Effector CD4-positive, alpha-beta T cell (primary cell): ENCODE measurements at places on chromosomes 4 and X.

DNA sequence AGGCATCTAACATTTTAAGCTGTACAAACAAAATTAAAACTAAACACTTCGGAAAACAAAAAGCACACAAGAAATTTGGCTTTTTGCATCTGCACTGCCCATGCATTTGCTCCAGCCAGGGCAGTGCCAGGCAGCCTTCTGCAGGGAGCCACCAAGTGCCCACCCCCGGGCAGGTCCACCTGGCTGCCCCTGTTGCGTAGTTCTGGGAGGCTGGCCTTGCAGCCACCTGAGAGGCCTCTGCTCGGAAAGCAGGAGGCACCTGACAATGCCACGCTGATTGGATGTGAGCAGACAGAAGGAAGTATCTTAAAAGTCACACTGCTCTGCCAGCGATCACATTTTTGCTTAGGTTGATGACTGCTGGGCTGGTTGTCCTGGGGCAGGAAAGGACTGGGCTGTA, 3.5 kb downstream of the TMEM271 start:
- DNase-seq = no peak

DNA sequence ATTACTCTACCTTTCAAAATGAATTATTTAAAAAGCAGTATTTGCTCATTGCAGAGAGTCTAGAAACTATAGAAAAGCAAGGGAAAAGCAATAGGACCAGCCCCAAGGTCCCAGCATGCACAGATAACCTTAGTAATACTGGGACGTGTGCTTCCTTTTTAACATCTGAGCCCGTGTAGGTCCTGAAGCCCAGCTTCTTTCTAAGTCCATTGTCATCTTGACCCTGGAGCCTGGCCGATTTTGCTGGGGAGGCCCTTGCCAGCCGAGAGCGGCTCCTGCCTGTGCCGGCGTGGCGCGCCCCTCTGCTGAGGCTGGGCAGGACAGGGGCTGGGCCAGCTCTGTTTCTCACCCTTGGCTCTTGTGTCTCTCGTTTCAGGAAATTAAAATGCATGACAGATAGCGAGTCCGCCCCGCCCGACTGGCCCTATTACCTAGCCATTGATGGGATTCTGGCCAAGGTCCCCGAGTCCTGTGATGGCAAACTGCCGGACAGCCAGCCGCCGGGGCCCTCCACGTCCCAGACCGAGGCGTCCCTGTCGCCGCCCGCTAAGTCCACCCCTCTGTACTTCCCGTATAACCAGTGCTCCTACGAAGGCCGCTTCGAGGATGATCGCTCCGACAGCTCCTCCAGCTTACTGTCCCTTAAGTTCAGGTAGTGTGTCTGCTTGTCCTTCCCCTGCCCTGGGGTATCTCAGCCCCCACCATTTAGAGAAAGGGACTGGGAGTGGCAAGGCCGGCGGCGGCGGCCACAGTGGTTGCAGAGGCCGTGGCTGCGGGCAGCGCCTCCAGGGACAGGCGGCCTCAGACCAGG, 4.1 kb downstream of the MSANTD1 start:
- no peak for DNase-seq

DNA sequence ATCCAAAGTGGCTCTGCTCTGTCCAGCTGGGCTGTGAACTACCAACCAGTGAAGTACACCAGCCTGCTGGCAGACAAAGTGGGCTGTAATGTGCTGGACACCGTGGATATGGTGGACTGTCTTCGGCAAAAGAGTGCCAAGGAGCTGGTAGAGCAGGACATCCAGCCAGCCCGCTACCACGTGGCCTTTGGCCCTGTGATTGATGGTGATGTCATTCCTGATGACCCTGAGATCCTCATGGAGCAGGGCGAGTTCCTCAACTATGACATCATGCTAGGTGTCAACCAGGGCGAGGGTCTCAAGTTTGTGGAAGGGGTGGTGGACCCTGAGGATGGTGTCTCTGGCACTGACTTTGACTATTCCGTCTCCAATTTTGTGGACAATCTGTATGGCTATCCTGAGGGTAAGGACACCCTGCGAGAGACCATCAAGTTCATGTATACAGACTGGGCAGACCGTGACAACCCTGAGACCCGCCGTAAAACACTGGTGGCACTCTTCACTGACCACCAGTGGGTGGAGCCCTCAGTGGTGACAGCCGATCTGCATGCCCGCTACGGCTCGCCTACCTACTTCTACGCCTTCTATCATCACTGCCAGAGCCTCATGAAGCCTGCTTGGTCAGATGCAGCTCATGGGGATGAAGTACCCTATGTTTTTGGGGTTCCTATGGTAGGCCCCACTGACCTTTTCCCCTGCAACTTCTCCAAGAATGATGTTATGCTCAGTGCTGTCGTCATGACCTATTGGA, 22.6 kb downstream of the NLGN3 start:
- no peak for DNase-seq

- DNase-seq = no peak
Observed at GRCh38 chrX:1679238-1679637, 64.4 kb downstream of the ASMT start.

GRCh38 chrX:51494409-51494808, 2.0 kb downstream of the NUDT11 start:
- no peak for DNase-seq

GRCh38 chr4:52545099-52546069, 113.7 kb downstream of the USP46 start:
- DNase-seq = peak; percentile 30

DNA sequence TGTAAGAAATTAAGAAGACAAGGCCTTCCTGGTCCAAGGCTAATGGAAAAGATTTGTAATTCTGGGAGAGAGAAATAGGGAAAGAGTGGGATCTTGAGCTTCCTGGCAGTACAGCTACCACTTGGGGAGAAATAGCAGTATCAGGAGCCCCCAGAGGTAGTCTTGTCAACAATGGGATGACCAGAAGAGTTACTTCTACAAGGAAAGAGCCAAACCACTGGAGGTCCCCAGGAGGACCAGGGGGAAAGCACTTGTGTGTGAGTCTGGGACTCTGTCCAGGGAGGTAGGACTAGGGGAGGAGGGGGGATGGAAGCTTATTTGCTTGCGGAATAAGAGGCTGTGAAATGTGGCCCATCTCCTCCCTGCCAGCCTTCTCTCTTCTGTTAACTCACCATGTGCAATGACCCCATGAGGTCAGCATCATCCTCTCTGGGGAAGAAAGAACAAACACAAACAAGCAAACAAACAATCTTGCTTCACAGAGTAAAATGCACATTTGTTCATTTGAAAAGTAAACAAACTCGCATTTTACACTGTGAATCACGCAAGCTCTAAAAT, 160.1 kb downstream of the STK32B start:
- no peak for DNase-seq

- DNase-seq = no peak
Observed at GRCh38 chr4:76963131-76963750, 13.7 kb downstream of the SEPTIN11 start.

- no peak for DNase-seq
Observed at GRCh38 chr4:88865046-88865445, 167.4 kb upstream of the NAP1L5 start.

DNA sequence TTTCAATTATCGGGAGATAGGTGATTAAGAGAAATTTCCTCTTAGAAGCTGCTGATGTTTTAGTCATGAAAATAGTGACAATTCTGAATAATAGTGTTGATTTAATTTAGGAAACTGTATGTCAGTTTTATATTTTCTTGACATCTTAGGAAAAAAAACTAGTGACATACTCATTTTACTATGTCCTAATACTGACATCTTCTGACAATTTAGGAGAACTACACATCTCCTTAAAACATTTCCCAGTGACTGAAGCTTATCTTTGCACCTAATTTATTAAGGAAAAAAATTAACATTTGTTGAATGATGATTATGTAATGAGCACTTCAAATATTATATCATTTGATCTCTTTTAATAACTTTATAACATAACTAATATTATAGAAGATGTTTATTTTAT, 42.0 kb upstream of the RBMXL3 start:
- no peak for DNase-seq

DNA sequence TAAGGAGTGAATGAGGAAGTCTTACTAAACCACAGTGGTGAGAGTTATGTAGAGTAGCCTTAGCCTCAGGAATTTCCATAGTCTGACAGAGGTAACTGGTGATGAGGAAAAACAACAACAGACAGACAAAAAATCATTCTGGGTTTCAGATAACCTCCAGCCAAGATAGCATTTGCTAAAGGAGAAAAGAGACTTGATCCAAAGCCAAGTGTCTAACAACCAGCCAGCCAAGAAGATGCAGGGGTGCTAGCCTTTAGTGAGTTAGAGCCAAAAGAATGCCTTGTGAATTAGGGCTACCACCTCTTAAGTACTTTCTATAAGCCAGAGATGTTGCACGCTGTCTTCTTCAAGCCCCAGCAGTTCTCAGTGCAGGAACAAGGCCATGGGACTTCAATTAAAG, 478.0 kb upstream of the CPEB2 start:
- DNase-seq = no peak

- DNase-seq = no peak
Observed at GRCh38 chr4:1053080-1053661, 41.7 kb downstream of the FGFRL1 start.

DNA sequence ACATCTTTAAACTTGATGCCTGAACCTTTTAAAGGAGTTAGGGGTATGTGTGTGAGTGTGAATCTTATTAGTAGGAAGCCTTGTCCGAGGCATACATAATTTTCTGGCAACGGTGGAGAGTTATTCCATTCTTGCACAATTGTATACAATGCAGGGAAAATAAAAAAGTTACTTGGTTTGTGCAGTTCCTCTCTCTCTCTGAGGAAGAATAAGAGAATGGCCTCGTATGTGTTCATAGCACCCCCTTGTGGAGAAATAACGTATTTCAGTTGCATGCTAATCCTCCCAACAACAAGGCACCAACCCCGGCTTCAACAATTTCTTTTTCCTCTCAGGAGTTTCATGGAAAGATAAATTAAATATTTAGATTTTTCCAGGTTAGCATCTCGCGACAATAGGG, 33.7 kb upstream of the FGF13 start:
- peak; percentile 7 for DNase-seq

- DNase-seq = no peak
Observed at GRCh38 chr4:185713731-185714130, 98.3 kb downstream of the SORBS2 start.

- DNase-seq = no peak
Observed at GRCh38 chrX:9955506-9955905, 11.7 kb upstream of the CLDN34 start.

DNA sequence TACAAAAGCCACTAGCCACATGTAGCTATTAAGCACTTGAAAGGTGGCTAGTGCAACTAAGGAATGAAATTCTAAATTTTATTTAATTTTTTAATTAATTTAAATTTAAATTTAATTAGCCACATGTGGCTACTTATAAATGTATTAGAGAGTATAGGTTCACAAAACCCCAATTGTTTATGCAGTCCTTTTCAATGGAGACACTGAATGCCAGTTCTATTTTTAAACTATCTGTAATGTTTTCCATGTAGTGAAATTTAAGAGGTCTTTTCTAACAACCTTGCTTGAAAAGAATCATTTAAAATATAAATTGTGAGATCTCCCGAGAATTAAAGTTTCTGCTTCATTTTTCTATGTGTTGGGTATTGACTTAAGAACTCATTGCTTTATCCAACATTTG, 153.0 kb downstream of the REELD1 start:
- no peak for DNase-seq

- no peak for DNase-seq
Observed at GRCh38 chr4:183645326-183645725, 13.7 kb downstream of the RWDD4 start.

GRCh38 chrX:73446831-73447230, at the start of gene CDX4:
Gene CDX4, plus strand, starts transcription at chrX:73447053. Its CDS starts 201 bp downstream, at chrX:73447254.
- no peak for DNase-seq

DNA sequence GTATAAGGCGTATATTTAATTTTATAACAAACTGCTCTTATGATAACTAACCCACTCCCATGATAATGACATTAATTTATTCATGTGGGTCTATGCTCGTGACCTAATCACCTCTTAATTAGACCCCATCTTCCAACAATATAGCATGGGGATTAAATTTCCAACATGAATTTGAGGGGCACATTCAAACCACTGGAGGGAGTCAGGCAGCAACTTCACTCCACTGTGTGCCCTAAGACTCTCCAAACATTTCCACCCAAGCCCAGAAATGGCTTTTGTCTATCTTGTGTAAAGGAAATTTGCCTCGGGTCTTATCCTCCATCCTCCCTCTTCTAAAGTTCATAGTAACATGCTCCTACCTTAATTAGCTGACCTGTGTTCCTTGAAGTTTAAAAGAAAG, 616.1 kb upstream of the CPEB2 start:
- no peak for DNase-seq

DNA sequence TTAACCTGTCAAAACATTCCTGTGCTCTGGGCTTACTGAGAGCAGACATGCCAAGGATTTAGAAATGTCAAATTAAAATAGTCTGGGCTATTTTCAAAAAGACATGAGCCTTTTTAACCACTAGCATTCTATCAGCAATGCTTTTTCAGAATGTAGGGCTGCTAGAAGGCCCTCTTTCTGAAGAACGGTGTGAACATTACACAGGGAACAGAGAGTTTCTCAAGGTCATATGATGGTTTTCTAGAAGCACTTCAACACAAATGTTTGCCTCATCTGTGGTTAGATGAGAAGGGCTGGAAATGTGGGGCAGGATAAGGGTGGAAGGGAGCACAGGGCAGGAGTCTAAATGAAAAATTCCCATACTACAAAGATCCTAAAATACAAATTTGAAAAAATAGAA, 39.3 kb downstream of the GRIA3 start:
- DNase-seq = no peak

DNA sequence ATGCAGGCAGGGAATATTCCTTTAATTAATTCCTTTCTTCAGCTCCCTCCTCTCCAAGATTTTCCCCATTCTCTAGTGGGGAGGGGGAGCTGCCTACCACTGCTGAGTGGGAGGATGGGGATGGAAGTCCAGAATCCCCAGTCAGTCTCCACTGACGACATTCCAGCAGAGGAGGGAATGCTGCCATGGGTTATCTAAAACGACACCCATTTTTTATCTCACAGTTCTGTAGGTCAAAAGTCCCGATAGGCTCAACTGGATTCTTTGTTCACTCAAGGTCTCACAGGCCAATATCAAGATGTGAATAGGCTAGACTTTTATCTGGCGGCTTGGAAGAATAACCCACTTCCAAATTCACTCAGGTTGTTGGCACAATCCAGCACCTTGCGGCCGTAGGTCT, 64.4 kb downstream of the SH3KBP1 start:
- no peak for DNase-seq

DNA sequence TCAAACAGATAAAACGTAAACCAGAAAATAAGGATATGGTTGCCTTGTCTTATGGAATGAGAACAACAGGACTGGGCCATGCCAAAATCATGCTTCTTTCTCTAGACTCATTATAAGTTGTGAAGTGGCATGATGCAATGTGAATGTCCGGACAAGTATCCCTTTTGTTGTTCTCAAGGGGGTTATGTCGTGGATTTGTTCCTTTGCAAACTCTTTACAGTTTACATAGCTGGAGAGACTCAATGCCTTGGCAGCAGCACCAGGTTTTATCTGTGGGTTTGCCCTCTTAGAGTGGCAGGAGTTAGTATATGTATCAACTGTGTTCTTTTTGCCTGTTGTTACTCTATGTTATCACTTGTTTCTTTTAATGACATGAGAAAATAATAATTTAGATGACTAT, 41.4 kb downstream of the SPRY1 start:
- DNase-seq = no peak

- no peak for DNase-seq
Observed at GRCh38 chr4:54277691-54278090, 48.6 kb downstream of the PDGFRA start.

GRCh38 chrX:22739276-22739675, 260.5 kb upstream of the DDX53 start:
- DNase-seq = no peak

GRCh38 chrX:48531358-48531959, 8.1 kb upstream of the TBC1D25 start:
- DNase-seq = no peak

GRCh38 chr4:83129264-83129663, 14.7 kb upstream of the PLAC8 start:
- no peak for DNase-seq
